ENCODE measurements at places on chromosomes 2 and 18.
A peak's percentile ranks its signal among the peaks of the same experiment; 100 is the strongest.

DNA sequence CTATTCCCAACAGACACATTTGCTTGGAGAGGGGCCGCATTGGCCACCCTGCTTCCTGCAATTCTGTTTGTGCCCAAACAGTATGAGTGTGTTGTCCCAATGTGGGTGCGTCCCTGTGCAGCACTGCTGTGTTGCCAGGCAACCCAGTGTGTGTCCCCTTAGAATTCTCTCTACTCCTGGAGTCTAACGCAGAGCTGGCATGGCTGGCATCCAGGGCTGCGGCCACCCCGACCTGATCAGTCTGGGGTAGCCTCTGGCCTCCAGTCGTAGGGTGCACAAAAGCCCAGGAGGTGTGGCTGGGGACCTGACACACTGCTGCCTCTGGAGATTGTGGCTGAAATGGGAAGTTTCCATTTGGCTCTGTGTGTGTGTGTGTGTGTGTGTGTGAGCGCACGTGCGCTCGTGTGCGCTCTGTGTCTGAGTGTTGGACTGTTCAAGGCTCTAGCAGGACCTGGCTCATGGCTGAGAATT is 48.0 kb downstream of the TEX44 start:
- DNase-seq: no peak

- DNase-seq: no peak
These were observed 38.9 kb downstream of the MYCN start for GRCh38 chr2:15979051-15979758.

GRCh38 chr2:51706220-51706619 is 674.3 kb upstream of the NRXN1 start:
- DNase-seq: no peak

GRCh38 chr2:98297817-98298682 is 48.2 kb upstream of the CNGA3 start:
- no peak for DNase-seq

GRCh38 chr2:176542476-176542875 is 273.2 kb downstream of the MTX2 start:
- no peak for DNase-seq

GRCh38 chr18:56235071-56235470 is 403.3 kb downstream of the TXNL1 start:
- no peak for DNase-seq

DNA sequence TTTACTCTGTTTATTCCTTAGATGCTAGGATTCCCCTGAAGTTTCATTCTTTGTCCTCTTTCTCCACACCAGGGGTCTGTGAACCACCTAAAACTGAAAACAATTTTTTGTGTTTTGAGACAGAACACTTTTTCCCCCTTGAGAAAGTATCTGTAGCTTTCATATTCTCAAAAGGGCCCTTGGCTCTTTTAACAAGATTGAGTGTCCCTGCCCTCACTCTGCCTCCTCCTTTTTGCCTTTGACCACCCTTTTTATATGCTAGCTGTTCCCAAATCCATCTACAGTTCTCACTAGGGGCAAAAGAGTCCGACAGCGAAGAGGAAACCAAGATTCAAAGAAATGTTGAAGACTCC is 883 bp upstream of the EHBP1 start:
- no peak for DNase-seq

GRCh38 chr2:39688181-39688580 is 22.5 kb downstream of the TMEM178A start:
- DNase-seq: no peak

- DNase-seq: no peak
These were observed 243.7 kb downstream of the NDUFA10 start for GRCh38 chr2:239781454-239781853.

DNA sequence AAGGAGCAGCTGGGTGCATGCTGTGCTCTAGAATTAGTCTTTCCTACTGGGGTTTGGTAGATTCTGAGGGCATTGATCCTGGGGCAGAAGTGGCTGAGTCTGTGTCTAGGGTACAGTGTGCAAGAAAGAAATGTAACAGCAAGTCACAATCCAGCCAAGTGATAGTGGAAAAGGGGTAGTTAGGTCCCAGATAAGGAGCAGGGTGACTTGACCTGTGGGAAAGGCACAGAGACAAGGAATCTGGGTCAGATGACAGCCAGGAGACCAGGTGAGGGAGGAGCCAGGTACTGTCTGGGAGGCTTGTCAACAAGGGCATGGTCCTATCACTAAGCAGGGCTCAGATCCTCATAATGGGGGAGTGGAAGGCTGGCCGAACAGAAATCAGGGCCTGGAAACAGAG is 8.1 kb downstream of the IL37 start:
- no peak for DNase-seq

GRCh38 chr2:192060161-192060560 is 134.6 kb downstream of the TMEFF2 start:
- DNase-seq: no peak

DNA sequence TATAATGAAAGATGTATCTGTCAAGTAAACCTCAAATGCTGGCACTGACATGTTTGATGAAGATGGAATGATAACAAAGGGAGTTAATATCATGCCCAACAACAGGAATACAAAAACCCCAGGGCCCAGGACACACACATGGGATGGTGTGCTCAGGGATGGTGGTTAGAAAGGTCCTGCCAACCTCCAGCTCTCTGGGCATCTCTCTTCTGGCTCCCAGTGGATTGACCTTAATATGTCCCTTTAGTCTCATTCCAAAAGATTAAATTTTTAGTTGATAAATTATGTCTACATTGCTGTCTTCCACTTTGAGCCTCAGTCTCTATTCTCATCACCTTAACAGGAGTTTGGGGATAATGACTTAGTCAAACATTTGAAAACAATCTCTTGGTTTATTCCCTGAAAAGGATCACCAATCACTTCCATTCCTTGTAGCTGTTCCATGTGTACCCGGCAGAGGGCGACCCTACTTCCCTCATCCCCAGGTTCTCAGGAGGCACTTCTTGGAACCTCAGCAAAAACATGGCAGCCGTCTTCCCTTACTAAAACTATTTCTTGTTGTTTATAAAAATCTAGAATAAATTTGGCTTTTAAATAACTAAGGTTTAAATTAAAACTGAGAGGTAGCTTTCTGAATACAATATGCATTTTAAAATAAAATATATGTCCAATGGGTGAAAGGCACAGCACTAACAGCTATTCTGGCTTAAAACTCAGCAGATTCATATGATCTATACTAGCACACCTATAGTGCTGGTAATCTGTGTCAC is 29.6 kb downstream of the MCEE start:
- DNase-seq: peak; percentile 60

- no peak for DNase-seq
These were observed 59.7 kb upstream of the ZC3H15 start for GRCh38 chr2:186426153-186427016.

GRCh38 chr18:44197832-44198611 is 482.7 kb upstream of the SETBP1 start:
- no peak for DNase-seq

- DNase-seq: no peak
These were observed 97.4 kb downstream of the FSIP2 start for GRCh38 chr2:185835974-185836373.
